Kidney (tissue), 22 donors: ENCODE measurements at places on chromosomes 1 and 21.

DNA sequence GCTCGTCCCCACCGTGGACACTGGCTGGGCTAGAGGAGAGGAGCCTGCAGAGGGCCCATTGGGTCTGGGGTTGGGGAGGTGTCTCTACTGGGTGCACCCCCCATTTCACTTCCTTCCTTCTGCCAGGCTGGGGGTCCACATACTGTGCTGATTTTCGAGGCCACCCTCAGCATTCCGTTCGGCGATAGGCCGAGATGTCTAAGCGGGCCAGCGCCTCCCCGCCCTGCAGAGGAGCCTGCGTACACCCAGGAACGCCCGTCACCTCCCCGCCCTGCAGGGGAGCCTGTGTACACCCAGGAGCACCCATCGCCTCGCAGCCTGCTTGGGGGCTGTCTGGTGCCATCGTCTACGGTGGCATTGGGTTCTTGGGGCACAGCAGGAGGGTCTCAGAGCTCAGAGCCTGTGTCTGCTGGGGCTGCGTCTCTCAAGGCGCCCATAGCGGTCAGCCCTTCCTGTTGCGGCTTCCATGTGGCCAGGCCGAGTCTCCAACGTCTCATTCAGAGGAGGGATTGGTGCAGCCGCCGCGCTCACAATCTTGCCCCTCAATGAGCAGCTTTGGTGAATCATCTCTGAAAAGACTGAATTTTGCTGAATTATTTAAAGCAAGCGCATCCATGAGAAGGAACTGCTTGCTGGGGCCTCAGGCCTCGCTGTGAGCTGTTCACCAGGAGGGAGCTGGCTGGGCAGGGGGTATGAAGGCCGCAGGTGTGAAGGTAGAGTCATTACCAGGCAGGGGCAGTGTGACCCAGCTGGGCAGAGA lies 30.7 kb upstream of the AGPAT3 start:
- DNase-seq: no peak

- no peak for DNase-seq
These were observed 520.7 kb upstream of the CAMK1G start for GRCh38 chr1:209062863-209063262.

DNA sequence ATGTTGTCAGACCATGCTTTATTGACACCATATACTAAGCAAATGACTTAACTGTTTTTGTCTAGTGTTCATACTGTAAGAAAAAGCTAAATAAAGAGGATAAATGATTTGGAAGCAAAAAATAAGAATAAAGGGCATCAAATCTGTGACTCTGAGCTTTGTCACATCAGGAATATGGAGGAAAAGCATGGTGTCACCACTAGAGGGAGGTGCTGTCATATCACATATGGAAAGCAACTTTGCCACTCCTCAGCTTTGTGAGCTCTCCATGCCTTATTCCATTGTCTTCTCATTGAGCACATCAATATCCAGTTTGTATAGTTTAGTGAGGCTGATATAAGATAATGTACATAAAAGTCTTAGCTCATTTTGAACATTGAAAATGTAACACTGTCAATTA lies 20.8 kb upstream of the GBP1 start:
- DNase-seq: peak; percentile 39

GRCh38 chr1:169193191-169193850 lies 86.8 kb downstream of the ATP1B1 start:
- no peak for DNase-seq

- no peak for DNase-seq
These were observed 156.5 kb downstream of the FGGY start for GRCh38 chr1:59453297-59453968.

DNA sequence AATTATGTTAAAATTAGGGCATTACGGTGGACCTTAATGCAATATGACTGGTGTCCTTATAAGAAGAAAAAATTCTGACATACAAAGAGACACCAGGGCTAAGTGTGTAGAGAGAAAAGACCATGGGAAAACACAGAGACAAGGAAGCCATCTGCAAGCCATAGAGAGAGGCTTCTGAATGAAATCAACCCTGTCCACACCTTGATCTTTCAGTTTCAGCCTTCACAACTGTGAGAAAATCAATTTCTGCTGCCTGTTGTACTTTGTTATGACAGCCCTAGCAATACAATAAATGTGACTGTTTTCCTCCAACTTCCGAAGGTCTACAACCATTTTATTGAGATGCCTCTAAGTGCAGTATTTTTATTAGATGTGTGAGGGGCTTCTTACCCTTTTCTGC lies 1407.2 kb downstream of the MRPL39 start:
- DNase-seq: no peak

DNA sequence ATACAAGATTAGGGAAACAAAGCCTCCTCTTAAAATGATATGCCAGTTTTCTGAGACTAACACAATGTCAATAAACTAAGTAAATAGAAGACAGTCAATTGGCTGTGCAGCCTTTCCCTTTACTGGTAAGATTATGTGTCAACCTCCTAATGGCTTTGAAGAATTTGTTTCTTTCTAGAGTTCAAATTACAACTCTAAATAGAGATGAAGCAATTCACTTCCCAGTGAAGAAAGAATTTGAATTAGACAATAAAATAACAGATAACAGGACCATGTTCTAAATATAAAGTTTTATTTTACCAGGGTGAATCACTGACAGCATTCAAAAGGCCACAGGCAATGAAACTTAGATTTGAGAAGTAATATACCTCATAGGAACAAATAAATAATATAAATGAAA lies 680.3 kb downstream of the PLA2G4A start:
- DNase-seq: peak; percentile 1

DNA sequence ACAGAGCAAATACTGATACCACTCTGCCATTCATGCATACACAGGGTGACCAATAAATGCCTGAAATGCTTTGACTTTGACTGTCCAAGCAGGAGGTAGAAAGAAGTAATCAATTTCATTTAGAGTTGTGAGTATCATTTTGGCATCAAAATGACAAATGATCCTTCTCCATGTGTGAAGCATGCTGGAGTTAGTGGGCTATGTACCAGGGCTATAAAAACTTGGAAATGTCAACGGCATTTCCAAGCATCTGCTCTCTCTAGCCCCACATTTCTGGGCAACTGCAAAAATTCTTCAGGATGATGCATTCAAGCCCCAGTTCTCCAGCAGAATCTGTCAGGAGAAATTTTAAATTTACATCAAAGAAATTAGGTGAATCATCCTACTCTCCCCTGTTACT lies 208.4 kb upstream of the PTBP2 start:
- DNase-seq: no peak

DNA sequence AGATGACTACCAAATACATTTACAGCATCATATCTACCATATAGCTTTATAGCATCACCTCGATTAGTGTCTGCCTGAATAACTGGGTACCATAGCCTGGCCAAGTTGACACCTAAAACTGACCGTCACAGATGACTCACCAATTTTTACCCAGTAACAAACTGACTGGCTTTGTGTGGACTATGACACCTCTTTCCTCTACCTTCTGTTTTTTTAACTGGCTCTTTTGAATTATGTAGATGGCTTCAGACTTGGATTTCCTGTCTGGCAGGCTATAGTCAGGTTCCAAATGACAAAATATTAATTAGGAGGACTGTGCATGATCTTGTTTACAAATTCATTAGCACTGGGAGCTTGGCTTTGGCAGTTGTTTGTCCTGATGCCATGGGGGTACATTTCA lies 360.3 kb downstream of the TGFB2 start:
- no peak for DNase-seq

DNA sequence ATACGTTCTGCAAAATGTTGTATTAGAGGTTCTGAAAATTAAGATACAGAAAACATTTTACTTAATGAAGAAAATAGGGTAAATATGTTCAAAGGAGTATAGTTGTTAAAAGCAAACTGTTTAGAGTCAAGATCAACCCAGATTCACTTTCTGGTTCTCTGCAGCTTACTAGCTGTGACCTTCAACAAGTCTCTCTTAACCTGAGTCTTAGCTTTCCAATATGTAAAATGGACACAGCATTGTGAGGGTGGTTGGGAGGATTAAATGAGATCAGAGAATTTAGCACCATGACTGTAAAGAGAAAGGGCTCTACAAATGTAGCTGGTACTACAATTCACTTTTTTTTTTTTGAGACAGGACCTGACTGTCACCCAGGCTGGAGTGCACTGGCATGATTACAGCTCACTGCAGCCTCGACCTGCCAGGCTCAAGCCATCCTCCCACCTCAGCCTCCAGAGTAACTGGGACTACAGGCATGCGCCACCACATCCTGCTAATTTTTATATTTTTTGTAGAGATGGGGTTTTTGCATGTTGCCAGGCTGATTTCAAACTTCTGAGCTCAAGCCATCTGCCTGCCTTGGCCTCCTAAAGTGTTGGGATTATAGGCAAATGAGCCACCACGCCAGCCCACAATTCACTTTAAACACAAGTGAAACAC lies 43.9 kb downstream of the ATP1A1 start:
- no peak for DNase-seq

DNA sequence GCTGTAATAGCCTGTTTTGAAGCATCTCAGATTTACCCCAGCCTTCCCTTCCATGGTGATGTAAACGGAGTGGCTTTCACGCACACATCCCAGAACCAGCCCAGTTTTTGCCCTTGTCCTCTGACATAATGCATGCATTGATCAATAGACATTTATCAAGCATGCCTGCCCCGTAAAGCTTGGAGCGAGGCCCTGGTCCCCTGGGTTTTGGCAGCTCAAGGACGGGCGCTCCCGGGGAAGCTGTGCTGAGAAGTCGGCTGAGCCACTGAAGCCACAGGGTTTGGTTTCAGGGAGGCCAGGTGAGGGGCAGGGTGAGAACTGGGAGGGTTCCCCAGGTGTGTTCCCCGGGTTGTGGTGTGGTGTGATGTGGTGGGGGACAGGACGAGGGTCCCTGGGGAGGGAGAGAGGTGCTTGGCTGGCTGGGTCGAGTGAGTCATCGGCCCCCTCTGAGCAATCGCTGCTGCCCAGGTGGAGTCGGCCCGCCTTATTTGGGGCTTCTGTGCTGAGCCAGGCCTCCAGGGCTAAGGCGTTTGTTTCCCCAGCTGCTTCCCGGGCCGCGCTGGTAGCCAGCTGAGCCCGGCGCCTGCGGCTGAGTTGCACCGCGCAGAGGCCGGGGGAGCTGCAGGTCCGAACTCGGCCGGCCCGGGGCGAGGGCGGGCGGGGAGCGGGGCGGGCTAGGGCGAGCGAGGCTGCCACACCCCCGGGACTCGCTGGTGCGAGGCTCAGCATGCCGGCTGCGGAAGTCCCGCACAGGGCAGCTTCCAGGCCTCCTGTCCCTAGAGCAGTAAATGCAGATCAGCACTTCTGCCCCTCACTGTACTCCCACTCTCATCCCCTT lies 23.6 kb downstream of the ATP2B4 start:
- peak; percentile 77 for DNase-seq

- no peak for DNase-seq
These were observed 83.4 kb upstream of the ACTL8 start for GRCh38 chr1:17671741-17672140.

- DNase-seq: no peak
These were observed 71.5 kb upstream of the CXADR start for GRCh38 chr21:17441370-17441769.

- DNase-seq: peak; percentile 55
These were observed 47.6 kb downstream of the SPSB1 start for GRCh38 chr1:9340172-9340854.

GRCh38 chr1:171581226-171581625 lies 40.8 kb upstream of the MYOCOS start:
- no peak for DNase-seq

DNA sequence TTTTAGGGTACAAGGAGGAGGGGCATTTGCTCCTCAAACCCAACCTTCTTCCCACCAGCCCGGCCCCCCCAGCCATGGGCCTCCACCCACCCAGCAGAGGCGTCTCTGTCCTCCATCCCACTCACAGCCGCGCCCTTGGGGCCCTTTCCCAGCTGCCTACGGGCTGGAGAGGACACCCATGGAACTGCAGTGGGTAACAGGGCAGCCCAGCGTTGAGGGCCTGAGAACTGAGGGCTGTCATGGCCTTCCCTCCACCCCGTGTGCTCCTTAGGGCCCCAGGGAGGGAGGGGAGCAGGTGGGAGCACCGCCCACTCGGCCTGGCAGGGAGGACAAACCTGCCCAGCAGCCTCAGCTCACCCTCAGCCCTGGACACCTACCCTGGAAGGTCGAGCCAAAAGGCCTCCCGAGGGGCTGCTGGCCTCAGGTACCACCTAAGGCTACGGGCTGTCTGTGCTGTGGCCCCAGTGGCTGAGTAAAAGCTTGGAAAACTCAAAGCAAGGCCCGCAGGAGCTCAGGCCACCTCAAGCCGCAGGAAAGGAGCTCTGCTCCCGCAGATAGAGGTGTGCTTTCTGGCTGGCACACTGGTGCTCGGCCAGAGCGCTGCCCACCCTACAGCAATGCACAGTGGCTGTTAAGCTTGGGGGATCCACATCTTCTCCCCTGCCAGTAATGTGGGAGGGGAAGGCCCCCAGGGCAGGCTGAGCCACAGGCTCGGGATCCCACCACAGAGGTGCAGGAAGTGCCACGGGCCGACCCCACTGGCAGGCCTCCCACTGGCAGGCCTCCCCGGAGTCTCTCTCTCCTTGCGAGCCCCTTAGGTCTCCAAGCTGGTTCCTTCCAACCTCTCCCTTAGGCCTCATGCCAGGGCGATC lies 2.2 kb upstream of the ARHGEF16 start:
- peak; percentile 76 for DNase-seq

GRCh38 chr1:35603468-35603867 lies 30.4 kb downstream of the TFAP2E start:
- no peak for DNase-seq

DNA sequence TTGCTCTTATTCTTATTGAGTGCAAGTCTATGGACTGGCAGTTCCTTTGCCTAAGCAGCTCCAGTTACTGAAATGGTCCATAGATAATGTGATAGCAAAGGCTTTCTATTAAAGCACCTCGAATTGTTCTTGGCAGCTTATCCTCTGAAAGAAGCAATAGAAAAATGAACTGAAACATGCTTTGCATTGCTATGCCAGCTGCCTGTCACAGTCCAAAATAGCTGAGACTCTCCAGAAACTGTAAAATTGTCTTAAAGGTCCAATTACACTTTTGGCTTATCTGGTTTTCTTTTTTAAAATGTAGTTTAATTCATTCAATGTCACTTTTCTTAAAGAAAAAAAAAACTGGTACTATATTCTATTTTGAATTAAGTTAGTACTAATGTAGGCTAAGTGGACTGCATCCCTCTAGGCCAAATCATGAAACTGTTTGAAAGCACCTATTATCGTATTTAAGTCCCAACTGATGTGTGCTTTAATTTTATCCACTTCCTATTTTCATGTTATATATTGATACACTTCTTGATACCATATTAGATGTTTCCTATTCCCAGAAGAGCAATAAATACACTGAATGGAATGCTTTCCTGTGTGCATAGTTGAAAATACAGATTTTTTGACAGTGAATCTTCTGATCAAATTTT lies 208.0 kb upstream of the DEPDC1 start:
- no peak for DNase-seq
